OCI-LY7 (cell line): ENCODE measurements at places on chromosomes 4 and X. TPM values are rescaled to one million over a fixed set of nuclear protein-coding genes. Genes with fewer than 3 reads are reported as not detected.

TLL1 gene
- total RNA-seq, result 2.9 and 3.9 TPM in 2 replicates

TRIM60 gene
- not detected in 2 replicates for total RNA-seq

DNA sequence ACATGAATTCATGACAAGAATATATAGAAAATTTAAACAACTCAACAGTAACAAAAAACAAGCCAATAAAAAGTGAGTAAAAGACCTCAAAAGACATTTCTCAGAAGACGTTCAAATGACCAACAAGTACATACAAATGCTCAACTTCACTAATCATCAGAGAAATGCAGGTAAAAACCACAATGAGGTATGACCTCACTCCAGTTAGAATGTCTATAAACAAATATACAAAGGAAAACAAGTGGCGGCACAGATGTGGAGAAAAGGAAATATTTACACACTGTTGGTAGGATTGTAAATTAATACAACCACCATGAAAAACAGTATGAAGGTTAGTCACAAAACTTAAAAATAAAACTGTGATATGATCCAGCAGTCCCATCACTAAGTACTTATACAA, 1033.1 kb downstream of the RAPGEF2 start:
- DNase-seq, result no peak

- DNase-seq, result no peak
These were observed 14.3 kb downstream of the G3BP2 start for GRCh38 chr4:75658876-75659275.

DNA sequence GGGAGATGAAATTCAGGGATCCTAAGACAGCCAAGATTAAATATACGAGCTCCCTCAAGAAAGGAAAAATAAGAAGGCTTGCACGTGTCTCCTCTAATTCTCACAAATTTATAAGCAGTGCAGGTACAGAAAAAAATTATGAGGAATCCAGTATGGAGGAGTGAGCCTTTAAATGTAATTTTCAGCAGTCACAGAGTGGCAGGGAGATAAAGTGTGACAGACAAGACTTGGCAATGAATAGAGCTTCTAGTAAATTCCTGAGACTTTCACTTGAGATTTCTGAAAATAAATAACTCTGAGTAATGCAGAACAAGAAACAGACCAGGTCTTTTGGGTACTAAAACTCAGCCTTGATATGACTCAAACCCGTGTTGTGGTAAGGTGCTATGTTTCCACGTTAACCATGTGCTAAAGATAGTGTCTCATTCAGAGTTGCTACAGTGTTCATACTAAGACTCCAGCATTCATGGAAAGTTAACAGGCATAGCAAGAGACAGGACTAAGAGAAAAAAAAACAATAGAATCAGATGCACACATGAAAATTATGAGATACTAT, 119.8 kb downstream of the SPOCK3 start:
- DNase-seq, result no peak

- no peak for DNase-seq
These were observed 813.8 kb upstream of the HTR2C start for GRCh38 chrX:113770071-113770470.

DNA sequence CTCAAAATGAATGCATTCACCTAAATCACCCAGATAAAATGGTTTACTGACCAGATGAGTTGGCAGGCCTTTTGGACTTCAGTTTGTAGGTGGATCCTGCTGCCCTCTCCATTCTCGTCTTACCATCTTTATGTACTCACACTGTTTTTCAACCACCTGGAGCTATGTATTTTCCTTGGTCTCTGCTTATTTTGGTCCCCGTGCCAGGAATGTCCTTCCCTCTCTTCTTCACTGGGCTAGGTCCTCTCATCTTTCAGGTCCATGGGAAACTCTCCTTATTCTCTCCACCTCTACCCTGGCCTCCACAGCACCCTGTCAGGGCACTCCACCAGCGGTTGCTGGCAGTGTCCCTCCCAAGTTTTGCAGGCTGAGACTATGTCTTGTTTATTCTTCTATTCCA, 2.6 kb downstream of the GPRIN3 start:
- DNase-seq, result no peak

- DNase-seq, result no peak
These were observed 2.2 kb downstream of the PWWP3B start for GRCh38 chrX:106170318-106170717.

DNA sequence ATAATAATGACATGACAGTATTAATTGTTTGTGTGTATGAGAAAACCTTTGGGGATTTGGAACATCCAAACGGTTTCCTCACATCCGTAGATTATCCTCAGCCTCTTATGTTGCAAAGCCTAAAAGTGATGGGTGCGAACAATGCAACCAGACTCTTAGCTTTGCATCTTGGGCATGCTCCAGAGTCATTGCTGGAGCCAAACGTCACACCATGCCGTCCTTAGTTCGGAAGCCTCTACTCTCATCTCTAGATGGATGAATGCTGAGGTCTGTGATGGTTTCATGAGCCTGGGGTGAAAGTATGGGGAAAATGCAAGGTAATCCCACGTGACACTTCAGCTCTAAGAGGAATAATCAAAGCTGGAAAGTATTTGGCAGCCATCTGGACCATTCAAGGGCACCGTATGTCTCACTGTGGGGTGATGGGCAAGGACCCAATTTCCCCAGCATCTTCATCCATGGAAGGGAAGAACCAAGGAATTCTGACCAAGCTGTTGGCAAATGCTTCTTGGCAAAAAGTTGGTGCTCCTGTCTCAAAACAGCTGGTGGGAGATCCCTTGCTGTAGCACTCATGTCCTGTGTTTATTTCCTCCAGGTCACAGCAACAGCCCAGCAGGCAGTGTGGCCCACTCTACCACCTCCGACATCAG, 6.3 kb upstream of the RTL5 start:
- DNase-seq, result no peak
